KG1 (cell line): ENCODE measurements at places on chromosomes 2 and 18.

- no peak for DNase-seq
These were observed 29.7 kb upstream of the MAP4K4 start for GRCh38 chr2:101667823-101668222.

- no peak for DNase-seq
These were observed 770.0 kb upstream of the LINC00305 start for GRCh38 chr18:64918851-64919250.

DNA sequence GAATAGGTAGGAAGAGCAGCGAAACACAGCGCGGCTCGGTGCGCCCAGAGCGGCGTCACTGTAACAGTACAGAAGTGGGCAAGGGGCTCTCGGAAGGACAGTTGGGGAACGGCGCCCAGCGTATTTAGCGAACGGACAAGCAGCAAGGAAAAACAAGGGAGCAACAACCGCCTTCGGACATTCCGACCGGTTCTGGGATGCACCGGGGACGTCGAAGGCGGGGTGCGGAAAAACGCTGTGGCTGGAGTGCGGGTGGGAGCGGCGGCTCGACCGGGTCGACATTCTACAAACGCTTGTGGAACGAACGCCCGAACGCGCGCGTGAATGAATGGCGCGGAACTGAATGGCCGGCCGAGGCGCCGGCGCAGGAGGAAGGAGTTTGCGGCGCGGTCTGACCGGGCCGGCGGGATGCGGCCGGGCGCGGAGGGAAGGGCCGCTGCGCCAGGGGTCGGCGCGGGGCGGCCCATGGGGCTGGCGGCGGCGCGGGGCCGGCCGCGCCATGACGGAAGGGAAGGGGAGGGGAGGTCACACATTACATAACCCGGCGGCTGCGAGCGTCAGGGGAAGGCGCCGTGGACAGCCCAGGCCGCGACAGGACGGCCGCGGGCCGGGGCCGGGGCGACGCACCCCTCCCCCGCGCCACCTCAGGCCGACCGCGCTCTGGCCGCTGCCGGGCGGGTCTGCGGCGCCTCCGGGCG lies 605 bp downstream of the REV1 start:
- no peak for DNase-seq

- DNase-seq, result no peak
These were observed 11.7 kb upstream of the ACTR2 start for GRCh38 chr2:65215946-65216345.

DNA sequence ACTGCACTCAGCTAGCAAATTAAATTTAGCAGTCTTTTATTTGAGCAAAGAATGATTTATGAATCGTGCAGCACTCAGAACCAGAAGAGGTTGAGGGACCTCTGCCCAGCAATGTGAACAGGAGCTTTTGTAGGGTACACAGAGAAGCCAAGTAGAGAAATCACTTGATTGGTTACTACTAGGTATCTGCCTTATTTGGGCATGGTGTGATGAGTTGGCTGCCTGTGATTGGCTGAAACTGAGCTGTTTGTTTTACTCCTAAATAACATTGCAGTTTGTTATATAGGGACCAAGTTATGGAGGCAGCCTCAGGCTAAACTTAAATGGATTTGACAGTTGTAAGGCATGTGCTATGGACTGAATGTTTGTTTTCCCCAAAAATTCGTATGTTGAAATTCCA lies 122.5 kb downstream of the RDH14 start:
- DNase-seq, result no peak

DNA sequence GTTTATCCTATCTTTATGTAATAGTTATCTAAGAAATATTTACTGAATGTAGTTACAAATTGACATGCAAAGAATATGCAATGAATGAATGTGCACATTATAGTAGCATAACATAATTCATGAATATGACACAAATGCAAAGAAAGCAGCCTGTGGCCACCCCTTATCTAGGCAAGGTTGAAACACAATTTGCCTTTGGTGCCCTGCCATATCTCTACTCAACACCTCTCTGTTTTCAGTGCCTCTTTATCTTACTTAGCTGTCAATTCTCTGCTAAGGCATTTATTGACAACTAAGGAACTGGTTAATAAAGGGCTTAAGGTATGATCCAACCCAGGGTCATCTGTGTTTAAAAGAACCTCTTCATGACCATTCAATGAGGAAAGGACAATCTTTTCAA lies 18.9 kb downstream of the REV1 start:
- no peak for DNase-seq

- DNase-seq, result no peak
These were observed 67.3 kb upstream of the FANCL start for GRCh38 chr2:58308435-58308834.

DNA sequence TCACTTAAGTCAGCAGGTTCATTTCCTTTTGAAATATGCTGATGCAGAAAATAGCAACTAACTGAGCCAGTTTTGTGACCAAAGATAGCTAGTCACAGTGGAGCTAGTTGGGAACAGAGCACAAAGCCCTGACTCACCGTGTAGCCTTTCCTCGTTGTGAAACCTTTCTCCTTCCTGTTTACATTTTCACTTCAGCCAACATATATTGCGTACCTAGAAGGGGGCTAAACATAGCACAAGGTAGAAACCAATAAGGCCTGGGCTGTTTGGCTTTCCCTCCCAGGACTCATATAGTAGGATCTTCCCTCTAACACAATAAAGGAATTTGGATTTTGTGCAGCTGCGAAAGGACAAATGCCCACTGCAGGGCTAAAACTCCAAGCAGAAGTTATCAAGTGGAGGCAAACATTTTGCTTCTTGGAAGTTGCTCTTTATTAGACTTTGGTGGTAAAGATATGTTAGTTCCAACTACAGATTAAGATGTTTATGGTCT lies 24.5 kb upstream of the LPIN2 start:
- no peak for DNase-seq

DNA sequence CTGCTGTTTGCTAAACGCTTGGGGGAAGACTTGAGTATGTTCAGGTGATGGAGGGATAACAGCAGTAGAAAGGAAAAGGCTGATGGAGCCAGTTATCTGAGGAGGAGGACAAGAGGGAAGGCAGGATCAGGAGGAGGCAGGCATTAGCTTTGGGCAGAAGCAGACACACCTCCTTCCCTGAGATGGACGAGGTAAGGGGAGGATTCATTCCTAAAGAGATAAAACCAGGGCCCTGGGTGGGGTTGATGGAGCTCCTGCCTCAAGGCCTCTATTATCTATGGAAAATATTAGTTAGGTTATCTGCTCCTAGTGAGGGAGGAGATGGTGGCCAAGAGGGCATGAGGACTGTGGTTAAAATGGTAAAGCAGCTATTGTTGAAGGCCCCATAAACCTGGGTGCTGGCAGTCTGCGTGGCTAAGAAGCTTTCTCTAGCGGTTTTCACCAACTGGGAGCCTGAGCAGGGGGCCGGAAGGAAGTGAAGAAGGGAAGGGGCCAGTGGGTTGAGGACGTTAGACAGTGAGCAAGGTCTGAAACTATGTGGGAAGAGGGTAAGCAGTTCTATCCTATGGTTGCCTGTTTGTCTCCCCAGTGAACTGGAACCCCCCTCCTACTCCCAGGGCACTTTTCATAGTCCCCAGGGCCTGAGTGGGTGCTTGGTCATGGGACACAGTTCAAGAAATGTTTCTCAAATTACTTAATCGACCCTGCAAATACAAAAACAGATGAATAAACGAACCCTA lies 56.6 kb upstream of the HK2 start:
- no peak for DNase-seq

DNA sequence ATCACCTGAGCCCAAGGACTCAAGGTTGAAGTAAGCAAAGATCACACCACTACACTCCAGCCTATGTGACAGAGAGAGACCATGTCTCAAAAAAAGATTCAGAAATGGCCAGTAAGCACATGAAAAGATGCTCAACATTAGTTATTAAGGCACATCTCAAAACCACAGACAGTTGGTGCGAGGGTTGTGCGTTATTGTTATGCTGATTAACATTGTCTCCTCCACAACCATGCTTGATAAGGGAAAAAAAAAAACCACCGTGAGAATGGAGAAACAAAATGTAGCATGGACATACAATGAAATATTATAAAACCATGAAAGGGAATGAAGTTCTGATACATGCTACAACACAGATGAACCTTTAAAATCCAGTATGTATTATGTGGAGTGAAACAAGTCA lies 27.3 kb downstream of the MOB4 start:
- DNase-seq, result no peak

GRCh38 chr2:109392816-109393661 lies 220.7 kb downstream of the SEPTIN10 start:
- no peak for DNase-seq

DNA sequence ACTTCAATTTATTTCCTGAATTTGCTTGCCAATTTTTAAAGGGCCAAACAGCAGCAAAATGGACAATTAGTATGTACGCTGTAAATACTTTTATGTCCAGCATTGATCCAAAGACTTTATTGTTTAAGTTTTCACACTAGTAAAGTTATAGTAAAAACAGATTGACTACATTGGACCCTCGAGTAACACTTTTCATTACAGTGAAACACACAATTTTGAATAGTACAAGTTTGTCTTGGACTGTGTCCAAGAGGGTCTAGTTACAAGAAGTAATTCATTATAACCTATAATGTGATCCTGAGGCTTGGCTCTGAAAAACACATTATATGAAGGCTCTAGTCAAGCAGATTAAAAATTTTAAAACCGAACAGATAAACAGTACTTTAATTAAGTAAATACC lies 11.4 kb upstream of the RBBP8 start:
- no peak for DNase-seq

DNA sequence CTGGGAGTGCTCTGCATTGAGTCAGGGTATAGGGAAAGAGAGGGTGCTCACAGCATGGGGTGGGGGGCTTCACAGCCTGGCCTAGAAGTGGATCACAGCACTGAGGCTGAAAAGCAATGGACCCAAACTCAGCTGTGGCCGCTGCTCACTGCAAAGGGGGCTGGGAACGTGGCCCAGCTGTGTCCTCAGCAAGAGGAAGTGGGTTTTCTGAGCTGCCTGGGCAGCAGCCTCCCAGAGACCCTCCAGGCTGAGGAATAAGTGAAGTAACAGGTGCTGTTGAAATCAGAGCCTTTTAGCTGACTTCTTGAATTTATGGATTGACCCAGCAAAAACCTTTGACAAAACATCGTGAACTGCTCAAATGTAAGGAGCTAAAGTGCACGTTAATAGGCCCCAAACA lies 35.2 kb downstream of the PTGR3 start:
- no peak for DNase-seq

- DNase-seq, result no peak
These were observed 39.9 kb downstream of the PREPL start for GRCh38 chr2:44321360-44321759.

DNA sequence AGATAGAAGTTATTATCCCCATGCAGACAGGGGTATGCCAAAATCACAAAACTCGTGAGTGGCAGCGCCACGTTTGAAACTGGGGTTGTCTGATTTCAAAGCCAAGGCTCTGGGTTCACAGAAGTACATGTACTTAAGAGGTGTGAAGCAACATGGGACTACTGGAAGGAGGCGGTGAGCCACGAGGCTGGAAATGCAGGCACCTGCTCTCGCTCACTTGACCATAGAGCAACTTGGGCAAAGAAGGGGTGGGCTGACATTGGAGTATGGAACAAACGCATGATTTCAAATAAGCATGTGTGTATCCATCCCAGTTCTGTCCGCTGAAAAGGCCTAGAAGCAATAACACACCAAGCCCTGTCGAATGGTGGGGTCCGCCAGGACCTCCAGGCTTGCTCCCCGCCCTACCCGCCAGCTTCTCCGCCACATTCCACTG lies 593 bp upstream of the ACTR2 start:
- no peak for DNase-seq

DNA sequence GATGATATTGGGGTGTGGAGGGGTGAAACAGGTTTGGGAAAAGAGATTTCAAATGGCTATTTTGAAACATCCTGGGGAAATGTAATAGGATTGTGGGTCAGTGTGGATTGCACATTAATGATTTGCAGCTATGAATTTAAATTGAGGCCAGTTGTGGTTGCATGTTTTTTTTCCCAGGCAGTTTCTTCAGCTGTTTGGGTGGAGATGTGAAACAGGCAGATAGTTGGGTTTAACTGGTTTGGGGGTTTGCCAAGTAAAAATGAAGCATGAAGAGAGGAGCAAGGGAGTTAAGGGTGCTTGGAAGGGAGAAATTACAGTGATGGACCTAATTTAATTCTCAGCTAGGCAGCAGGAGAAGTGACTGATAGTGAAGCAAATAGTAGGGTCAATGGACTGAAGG lies 16.8 kb downstream of the GPD2 start:
- DNase-seq, result no peak

DNA sequence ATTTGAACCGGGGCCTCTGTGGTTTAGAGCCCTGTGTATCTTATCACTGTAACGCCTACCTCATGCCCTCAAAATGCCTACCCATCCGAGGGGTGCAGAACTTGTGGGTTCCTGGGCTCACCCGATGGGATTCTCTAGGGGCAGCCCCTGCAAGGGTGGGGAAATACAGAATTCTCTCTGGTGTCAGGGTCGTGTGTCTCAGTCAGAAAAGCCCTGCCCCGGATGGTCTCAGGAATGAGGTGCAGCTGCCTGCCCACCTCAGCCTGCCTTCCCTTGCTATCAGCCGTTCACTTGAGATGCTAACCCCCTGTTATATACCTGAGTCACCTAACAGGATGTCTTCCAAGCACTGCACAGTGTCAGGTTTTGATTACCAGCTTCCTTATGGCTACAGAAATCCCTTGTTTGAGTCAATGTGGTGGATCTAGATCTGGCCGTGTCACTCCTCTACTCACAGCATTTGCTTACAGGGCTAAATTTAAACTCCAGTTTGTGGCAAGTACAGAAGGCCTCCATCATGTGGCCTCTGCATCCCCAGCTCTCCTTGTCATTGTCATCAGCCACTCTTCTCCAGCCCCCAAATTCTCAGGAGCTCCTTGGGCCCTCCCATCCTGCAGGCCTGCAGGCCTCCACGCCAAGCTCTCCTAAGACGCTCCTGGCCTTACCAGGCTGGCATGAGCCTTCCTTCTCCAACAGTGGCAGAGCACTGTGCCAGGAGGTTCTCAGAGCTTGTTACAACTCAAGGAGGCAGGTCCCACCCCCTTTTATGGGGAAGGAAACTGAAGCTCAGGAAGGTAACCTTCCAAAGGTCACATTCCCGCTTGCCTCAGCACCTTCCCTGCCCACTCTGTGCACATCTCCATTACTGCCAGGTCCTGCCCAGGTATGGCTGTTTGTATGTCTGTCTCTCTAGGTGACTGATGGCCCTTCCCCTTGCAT lies 14.3 kb upstream of the MAP3K2 start:
- no peak for DNase-seq

DNA sequence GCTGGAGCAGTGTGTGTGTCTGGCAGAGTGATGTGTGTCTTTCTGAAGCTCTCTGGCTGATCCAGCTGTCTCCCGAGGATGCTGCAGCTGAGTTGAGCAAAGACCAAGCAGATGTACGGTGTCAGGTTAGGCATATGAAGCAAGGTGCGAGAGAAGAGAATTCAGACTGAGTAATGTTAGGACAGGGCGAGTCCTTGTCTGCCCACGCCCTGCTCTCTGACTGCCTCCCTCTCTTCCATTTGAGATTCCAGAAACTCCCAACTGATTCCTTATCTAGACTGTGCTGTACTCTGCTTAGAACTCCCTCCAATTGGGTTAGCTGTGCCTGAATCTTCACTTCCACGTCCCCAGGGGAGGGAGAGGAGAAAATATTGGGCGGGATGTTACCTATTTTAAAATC lies 25.7 kb upstream of the LPIN1 start:
- no peak for DNase-seq

DNA sequence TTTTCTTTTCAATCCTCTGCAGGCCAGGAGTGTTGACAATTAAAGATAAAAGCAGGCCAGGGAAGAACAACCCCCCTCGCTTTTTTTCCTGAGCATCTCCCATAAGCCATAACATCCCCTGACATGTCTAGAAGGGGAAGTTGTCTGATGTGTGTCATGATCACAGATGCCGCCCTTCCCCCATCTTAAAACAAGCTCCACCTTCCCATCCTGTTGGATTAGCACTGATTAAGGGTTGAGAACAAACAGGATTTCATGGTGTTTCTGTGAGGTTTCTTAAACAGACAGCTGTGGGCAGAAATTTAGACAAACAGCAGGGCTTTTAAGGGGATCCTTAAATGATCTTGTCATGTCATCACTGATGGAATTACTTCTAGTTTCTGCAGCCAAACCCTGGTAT lies 59.4 kb upstream of the UPP2 start:
- no peak for DNase-seq
